ENCODE measurements at places on chromosomes 3 and 15.
A peak's percentile ranks its signal among the peaks of the same experiment; 100 is the strongest.

- DNase-seq = no peak
Observed at GRCh38 chr3:99159220-99159762, 257.8 kb upstream of the DCBLD2 start.

DNA sequence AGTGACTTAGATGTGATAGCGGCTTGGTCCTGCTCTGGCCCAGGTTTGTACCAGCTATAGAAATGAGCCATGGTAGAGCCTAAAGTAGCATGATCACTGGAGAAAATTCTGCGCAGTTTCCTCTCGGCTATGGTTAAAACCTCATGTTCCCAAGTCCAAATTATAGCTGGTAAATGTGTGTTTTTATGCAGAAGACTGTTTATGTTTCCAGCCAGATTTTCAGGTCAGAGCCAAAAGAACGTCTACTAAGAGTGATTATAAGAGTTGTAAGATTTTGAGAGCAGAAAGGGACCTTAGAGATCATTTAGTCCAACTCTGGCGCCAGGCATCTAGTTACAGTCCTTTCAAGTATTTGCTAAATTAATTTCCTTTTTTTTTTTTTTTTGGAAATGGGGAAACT, 333.7 kb downstream of the LPP start:
- DNase-seq = no peak

DNA sequence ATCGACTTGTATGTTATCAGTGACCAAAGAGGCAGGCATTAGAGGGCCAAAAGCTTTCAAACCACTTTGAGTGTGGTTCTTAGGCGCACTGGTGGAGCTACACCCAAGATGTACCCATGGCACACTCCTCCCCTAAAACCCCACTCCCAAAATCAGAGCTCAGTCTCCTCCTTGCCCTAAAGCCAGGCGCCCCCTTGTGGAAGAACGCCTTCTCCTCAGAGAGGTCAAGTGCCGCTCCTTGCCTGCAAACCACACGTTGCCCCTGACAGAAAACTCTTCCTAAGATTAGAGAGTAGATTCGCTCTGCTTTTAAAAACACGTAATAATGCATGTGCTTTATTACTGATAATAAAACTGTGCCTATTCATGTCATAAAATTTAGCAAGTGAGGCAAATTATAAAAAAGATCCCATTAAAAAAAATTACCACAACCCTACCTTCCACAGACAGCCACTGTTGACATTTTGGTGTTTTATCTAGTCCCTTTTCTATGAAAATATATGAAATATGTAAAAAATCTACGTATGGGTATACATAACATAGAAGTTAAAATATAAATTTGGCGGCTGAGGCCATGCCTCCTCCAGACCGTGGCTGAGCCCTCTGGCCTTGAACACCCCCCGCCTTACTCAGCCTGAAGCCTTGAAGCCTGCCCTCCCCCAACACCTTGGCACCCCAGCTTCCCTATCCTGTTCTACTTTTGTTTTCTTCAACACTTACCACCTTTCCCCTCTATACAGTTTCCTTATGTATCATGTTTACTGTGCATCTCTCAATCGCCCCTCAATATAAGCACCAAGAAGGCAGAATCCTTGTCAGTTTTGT, 33.5 kb downstream of the BCL2L10 start:
- peak; percentile 49 for DNase-seq

- DNase-seq = no peak
Observed at GRCh38 chr3:146191051-146191450, 30.1 kb upstream of the PLOD2 start.

- no peak for DNase-seq
Observed at GRCh38 chr15:57923306-57923705, 142.2 kb downstream of the ALDH1A2 start.

- DNase-seq = no peak
Observed at GRCh38 chr3:17942856-17943255, 200.4 kb upstream of the TBC1D5 start.

DNA sequence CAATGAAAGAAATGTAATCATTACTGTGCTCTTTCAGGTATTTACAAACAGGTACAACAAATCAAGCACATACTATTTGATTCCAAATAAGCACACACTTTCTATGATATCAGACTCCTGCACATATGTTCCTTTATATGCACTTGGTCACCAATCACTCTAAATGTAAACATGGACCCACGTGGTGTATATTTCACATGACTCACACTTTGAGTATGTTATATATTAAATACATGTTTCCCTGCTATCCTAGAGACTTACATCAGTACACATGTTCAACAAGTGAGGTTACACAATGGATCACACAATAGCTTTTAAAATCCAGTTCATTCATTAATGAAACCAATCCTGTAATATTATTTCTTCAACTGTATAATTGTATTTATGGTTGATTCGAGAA, 683.5 kb downstream of the NR2F2 start:
- DNase-seq = no peak

DNA sequence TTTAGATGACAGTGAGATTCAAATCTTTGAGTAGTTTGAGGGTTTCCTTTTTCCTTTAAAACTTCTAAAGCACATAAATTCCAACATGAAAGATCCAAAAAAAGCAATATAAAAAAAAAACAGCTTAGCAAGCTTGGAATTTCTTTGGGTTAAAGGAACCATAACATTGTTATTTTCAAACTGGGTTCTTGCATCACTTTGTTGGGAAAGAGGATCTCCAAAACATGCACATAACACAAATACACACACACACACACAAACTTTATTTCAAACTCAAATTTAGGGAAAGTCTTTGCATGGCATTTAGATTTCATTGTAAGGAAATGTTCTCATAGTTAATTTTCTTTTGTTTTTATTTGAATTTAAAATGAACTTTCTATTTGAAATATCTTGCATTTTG, 79.2 kb upstream of the COL8A1 start:
- DNase-seq = no peak

GRCh38 chr3:108334701-108335100, 38.4 kb downstream of the HHLA2 start:
- no peak for DNase-seq

DNA sequence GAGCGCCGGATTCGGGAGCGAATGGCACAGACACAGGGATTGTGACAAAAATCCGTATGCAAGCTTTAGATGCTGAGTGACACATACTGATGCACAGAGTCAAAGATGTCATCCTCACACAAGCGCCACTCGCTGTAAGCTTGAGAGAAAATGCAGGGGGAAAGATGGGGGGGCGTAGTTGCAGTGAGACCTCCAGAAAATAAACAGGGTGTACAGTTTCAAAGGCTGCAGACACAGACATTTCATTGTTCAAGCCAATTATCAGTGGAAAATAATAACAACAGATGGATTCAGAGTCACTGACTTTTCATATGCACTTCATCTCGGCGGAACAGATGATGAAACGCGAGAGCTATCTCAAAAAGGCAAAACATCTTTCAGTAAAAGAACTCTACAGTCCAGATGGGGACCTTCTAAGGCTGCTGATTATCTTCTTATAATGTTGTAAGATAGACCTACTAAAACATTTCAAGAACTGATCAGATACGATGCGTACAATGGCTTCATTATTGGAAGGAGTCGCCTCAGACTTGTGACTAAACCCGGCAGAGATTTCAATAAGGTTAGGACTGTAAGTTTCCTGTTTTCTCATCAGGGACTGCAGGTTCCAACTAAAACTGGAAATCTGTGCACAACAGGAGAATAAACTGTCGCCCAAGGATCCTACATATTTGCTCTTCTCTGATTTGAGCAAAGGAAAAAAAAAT, 275.4 kb downstream of the FOXP1 start:
- no peak for DNase-seq

GRCh38 chr15:88243895-88244787, 12.4 kb downstream of the NTRK3 start:
- DNase-seq = no peak
